ENCODE measurements at places on chromosomes 1 and 21.

- DNase-seq = no peak
Measured at GRCh38 chr21:40140675-40141074, 273.4 kb downstream of the PCP4 start.

DNA sequence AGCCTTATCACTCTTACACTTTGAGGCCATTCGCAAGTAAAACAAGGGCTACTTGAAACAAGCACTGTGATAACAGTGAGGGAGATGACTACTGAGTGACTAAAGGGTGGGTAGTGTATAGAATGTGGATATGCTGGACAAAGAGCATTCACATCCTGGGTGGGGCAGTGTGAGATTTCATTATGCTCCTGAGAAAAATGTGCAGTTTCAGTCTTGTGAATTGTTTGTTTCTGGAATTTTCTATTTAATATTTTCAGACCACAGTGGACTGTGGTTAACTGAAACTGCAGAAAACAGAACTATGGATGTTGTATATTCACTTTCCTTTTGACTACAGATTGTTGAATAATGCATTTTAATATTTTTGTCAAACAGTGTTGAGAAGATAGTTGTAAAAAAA lies 25.1 kb upstream of the B3GALT2 start:
- DNase-seq = no peak

GRCh38 chr1:95984798-95985374 lies 736.7 kb upstream of the PTBP2 start:
- no peak for DNase-seq

DNA sequence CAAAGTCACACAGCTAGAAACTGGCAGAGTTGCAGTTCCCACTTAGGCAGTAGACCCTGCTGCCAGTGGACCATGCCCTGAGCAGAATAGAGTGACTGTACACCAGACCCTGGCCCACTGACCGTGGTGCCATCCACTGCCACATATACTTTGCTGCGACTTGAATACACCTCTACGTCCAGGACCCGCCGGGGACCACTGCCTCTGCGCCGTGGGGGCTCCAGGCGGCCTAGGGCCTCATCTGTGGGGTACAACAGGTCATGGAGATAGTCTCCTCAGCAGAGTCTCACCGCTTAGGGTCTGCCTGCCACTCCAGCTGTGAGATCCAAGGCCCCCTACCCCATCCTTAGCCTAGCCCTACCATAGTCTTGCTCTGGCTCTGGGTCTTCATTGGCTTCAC lies 1.6 kb downstream of the POMGNT1 start:
- no peak for DNase-seq

- DNase-seq = no peak
Measured at GRCh38 chr1:237681210-237681609, 209.5 kb downstream of the ZP4 start.

DNA sequence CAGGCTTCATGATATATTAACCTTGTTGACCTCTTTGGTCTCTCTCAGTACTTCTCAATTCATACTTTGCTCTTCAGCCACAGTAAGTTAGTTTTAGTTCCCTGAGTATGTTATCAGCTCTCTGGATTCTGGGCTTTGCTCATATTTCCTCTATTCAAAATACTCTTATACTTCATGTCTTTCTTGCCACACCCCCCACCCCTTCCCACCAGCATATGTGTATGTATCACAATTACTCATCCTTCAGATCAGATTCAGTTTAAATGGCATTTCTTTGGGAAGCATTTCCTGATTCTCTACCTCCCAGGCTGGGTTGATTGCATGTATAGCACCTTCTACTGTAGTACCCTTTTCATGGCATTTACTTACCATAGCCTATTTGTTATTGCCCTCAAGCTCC lies 28.3 kb downstream of the SLC30A7 start:
- DNase-seq = no peak

DNA sequence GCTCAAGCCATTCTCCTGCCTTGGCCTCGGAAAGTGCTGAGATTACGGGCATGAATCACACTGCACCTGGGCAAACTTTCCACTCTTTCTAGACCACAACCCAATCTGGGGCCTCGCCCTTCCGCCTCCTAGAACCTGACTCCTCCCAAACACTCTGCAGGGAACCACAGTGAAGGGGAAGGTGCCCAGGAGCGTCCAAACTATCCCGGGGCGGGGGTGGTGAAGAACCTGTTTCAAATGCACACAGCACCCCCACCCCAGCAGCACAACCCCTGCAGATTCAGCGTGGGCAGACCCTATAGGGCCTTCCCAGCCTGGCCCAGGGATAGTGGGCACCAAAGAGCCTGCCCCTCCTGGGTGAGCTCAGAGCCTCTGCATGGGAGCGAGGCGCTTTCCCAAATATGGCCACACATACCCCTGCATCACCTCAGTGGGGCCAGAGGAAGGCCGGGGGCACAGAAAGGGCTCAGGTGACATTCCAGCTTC lies 86.9 kb downstream of the STUM start:
- DNase-seq = peak; percentile 54

- DNase-seq = no peak
Measured at GRCh38 chr1:182624577-182624976, 20.4 kb upstream of the RGS16 start.

DNA sequence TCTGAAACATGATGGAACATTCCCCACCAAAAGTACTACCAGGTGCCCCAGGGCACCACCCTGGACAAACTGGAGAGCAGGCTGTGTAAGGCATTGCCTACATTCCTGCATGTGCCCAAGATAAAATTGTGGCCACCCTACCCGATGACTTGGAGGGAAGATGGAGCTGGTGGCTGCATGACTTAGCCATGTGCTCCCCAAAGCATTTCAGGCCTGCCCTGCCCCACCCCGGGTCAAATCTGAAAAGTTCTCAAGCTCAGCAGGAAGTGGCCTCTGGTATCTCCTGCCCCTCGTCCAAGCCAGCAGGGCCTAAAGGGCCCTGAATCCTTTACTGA lies 8.5 kb downstream of the CD2 start:
- DNase-seq = no peak

DNA sequence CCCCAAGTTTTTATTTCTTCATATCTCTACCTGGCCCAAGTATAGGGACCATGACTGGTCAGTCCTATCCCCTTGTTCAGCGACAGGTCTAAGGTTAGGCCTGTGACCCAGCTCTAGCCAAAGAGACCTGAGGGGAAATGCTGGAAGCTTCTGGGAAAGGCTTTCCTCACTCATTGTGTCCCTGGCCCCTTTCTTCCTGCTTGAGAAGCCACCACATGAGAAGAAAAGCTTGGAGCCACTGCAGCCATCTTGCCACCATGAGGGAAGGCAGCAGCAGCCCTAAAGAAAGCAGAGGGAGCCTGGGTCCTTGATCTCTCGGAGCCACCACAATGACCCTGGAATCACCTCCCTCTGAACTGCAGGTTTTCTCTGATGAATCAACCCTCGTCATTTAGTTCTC lies 43.4 kb downstream of the ATF3 start:
- no peak for DNase-seq

GRCh38 chr1:210257698-210258529 lies 25.3 kb downstream of the SERTAD4 start:
- no peak for DNase-seq

DNA sequence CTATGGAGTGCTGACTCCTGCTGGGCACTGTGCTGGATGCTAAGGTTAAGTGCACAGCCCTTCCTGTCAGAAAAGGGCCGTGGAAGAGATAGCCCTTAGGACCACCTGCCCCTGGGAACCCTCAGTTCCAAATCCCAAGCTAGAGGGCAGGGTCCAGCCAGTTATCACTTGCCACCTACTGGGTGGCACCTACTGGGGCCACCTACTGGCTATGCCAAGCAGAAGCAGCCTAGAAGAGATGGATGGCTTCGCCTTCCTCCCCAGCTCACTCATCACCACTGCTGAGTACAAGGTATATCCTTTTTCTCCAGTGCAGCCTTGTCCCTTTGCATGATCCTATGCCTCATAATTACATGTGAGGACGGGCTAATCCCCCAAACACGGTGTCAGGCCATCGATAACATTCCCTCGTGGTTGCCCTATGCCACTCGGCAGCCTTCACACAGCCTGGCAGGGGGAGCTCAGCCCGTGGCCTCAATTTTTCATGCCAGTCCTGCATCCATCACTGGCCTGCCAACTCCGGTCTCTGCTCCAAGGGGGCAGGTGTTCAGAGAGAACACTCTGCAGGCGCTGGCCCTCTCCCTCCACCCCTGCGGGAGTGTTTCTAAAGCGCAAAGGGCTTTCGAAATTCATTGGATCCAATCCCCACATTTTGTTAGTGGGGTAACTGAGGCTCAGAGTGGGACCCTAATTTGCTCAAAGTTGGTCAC lies 49.0 kb downstream of the SYT2 start:
- no peak for DNase-seq

- DNase-seq = no peak
Measured at GRCh38 chr1:13809461-13810159, 109.6 kb downstream of the PRDM2 start.

DNA sequence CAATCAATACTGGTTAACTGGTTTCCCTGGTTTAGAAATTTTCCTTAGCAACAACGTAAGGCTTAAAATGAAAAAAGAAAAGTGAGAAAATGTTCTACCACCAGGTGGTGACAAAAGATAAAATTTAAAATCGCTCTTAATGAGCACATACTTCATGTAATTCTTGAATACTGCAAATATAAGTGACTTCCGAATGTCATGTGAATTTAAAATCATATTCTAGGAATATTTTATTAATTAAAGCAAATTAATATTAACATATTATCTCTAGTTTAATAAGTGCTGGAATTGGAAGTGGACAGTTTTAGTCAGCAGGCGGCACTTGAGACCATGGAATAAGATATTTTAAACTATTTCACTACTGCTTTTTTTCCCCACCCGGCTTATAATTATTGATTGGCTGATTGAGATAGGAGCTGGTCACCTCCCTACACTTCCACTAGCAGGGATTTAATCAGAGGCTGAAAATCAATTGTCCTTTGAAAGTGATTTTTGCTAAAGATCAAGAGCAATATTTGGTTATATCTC lies 5.0 kb upstream of the ADAMTS1 start:
- no peak for DNase-seq

GRCh38 chr1:54498383-54499096 lies 49.5 kb upstream of the ACOT11 start:
- no peak for DNase-seq

DNA sequence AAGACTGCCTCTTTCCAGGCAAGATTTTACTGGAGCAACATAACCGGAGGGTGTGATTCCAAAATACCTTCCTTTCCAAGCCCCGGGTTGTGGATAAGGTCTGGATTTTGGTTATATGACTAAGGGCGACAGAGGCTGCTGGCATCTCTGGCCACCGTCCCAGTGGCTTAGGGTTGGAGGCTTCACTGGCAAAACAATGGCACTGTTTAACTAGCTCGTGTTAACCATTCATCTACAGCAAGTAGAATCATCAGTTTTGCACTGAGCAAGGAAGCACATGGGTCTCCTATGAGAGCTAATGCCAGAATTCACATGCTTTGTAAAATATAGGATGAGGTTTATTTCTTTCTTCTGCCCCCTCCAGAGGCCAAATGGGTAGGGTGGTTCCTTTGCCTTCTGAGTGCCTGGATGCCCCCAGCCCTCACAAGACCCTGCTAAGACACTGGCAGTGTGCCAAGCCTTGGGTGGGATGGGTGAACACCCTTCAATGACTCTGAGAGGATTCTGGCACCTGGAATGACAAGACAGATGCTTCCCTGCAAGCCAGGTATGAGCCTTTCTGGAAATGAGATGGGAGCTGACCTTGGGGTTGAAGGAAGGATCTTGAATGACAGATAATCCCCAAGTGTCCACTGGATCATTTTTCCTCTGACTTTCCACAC lies 36.8 kb downstream of the DHCR24 start:
- no peak for DNase-seq

GRCh38 chr1:228146417-228147150 lies 3.1 kb upstream of the GJC2 start:
- no peak for DNase-seq

DNA sequence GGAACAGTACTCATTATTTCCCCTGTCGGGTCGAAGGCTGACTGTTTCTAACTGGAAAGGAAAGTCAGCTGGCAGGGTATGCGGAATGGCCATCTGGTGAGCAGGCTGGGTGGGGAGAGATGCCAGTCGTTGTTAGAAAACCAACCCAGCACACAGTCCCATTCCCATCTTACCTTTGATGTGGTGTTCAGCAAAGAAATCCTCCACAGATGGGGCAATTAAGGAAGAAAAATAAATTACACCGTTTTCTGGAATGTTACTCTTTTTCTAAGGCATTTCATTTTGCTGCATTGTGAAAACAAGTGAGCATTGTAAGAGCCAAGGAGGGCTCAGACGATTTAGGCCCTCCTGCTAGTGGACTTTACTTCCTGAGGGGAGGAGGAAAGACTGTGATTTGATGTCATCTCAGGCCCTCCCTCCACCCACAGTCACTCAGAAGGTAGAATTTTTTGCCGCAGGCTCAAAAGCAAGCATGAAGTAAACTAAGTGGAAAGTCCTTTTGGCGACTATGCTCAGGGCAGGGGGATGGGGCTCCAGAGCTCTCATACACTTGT lies at the start of gene SLC16A4:
Gene SLC16A4, minus strand, starts transcription at position 335 of the 554 bp plus-strand sequence. CDS start 1,703 bp downstream, outside the sequence.
- DNase-seq = no peak

- no peak for DNase-seq
Measured at GRCh38 chr1:89975540-89976125, 19.3 kb upstream of the ZNF326 start.

DNA sequence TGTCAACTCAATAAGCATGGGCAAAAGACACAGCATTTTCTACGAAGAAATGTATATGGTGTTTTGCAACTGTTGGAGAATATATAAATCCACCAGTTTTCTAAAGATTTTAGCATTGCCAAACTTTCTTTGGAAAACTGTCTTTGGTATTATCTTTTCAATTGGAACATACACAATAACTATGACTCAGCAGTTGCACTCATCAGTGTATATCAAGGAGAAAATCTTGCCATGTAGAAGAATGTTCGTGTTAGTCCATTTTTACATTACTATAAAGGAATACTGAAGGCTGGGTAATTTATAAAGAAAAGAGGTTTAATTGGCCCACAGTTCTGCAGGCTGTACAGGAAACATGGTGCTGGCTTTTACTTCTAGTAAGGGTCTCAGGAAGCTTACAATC lies 41.1 kb downstream of the PRKAA2 start:
- no peak for DNase-seq

DNA sequence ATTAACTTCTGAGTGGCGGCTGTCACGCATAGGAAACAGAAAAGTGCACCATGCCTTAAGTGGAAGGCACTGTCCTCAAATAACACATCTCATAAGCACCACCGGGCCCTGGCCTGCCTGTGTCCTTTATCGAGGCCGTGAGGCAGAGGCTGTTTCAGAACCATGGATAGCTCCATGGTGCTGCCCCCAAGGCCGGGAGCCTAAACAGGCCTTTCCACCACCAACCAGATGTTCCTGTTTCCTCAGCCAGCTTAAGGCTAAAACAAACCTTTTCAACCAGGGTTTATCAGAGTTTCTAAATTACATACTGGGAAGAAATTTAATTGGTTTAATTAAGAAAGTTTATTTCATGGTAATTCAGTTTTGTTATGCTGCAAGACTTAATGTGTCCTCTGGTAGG lies 114.4 kb downstream of the DMRTA2 start:
- no peak for DNase-seq

- DNase-seq = no peak
Measured at GRCh38 chr1:27053977-27054753, 41.5 kb upstream of the TENT5B start.

DNA sequence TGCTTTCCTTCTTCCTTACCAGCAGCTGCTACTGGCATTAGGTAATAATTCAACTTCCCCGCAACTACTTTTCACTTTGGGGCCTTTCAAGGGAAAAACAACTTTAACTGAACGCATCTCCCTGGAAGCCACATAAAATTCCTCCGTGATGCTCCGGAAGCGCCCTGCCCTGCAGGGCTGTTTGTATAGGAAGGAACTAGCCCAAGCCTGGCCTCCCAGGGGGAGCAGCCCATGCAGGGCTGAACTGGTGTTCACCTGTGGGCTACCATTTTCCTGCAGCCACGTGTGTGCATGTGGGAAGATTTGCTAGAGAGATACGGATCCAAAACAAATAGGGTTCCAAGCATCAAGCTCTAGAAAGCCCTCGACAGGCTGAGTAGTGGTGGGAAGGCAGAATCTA lies 14.4 kb downstream of the CLDN14 start:
- DNase-seq = no peak

All from activated CD4-positive, alpha-beta T cell treated with anti-CD3 and anti-CD28 coated beads, Interleukin-2, amount 50 U/mL, for 24 hours (primary cell).